Globus pallidus (tissue), 1 donor: ENCODE measurements at places on chromosomes 7 and 10.

DNA sequence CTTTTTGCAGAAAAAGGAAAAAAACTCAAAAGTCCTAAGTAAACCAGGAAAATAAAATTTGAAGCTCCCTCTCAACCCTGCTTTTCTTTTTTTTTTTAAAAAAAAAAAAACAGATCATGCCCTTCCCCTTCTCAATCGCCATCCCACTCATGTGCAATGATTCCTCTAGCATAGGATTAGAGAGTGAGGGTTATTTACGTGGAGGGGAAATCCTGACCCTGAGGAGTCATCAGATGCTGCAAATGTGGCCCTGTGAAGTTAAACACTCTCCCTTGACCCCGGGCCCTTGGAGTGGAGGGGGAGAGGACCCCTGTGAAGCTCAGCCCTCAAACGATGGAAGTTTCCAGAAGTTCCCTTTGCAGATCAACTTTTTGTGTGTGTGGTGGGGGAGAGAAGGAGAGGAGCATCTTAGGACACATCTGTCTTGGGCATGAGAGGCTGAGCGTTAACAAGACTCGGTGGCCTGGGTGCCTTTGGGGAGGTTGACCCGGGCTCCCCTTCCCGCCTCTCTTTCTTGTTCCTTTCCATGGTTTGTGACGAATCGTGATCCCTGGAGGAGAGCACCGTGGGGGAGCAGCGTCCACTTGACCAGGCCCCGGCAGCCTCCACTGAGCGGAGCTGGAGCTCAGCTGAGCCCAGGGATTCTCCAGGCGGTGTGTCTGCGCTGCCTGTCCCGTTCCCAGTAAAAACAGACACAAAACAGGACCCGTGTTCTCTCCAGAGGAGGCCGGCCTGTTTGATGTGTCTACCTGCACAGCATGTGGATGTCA, 1.5 kb upstream of the SHH start:
- no peak for DNase-seq

DNA sequence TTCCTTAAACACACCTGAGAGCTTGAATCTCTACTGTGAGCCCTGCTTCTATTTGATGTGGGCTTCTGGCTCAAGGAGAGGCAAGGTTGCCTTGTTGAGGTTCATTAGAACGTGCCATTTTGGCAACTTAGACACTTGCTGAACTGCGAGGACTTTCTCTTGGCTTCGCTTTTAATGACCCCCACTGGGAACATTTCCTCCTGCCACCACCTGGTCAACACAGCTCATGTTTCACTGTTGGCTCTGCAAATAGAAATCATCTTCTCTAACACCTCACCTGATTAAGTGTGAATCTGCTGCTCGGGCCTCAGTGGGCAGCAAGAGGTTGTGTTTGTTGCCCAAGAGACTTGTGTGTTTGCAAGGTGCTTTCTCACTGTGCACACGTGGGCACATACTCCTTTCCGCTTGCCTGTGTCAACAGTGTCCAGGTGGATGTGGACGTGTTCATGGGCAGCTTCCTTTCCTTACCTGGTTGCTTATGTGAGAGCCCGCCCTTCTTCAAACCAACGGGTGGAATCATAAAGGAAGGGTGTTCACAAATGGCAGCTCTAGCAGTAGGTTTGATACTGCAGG, 147.0 kb downstream of the NRP1 start:
- DNase-seq = no peak

GRCh38 chr10:43134126-43134905, 3.9 kb upstream of the CSGALNACT2 start:
- DNase-seq = no peak

DNA sequence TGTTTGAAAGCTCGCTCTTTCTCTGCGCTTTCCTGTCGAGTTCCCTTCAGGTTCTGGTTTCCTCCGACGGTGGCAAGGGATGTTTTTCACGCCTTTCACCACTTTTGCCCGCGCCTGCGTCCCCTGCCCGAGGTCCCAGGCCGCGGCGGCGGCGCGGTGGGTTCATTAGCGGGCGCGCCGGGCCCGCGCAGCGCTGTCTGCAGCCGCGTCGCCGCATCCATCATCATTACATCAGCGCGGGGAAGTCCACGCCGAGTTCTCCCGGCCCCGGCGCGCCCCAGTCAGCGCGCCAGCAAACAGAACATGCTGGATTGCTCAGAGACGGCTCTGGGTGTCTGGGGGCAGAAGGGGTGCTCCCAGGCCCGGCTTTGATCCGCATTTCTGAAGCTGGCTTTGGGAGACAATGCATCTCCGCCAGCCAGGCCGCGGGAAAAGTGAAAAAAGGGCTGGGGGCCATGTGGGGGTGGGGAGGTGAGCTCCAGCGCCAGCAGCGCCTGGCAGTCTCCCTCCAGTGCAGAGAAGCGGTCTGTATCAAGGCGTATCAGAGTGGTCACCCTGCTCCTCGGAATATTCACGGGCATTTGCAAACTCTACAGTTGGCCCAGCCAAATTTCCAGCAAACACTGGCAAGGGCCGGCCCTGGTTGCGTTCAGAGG, 8.9 kb downstream of the GLI3 start:
- peak; percentile 21 for DNase-seq

DNA sequence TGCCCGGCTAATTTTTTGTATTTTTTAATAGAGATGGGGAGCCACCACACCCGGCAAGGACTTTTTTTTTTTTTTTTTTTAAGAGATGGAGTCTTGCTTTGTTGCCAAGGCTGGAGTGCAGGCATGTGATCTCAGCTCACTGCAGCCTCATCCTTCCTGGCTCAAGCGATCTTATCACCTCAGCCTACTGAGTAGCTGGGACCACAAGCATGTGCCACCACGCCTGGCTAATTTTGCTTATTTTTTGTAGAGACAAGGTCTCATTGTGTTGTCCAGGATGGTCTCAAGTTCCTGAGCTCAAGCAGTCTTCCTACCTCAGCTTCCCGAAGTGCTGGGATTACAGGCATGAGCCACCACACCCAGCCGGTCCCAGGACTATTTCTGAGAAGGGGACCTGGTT, 9.3 kb upstream of the MCU start:
- DNase-seq = no peak

- no peak for DNase-seq
Measured at GRCh38 chr7:113684165-113684564, 234.6 kb downstream of the PPP1R3A start.

GRCh38 chr10:48634198-48634983, 29.5 kb upstream of the ARHGAP22 start:
- DNase-seq = peak; percentile 70

GRCh38 chr7:22564511-22565045, 64.6 kb upstream of the STEAP1B start:
- peak; percentile 29 for DNase-seq

DNA sequence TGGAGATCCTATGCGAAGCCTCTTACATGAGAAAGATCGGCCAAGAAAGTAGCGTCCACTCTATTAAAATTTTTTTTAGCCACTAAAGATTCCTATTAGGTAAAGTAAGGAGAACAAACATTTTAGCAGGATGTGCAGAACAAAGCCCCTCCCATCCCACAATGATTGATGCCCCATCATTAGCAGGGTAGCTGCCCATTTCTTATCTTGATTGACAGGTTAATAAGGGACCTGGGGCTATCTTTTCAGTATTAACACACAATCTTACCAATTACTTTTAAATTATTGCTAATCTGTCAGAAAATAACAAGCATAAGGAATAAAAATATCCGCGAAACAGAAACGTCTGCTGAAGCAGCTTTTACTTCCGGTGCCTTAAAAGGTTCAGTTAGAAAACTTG, 5.1 kb downstream of the FZD8 start:
- DNase-seq = no peak

DNA sequence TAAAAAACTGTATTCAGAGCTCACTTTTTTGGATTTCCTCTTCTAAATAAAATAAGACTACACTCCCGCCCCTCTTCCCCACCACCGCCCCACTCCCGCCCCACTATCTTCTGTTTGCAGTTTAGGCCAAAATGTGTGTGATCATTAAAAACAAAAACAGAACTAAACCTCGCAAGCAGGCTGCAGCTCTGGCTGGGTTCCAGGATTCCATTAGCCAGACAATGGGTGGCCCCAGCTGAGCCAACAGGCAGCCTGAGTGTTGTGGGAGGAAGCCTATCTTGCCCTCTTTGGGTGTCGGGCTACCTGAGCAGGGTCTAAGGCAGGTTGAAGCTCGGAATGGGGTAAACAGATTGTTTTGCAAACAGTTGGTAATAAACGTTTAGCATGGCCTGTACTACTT, 41.7 kb downstream of the ARL4A start:
- DNase-seq = peak; percentile 59
